Daoy (cell line): ENCODE measurements at places on chromosomes 16 and 17. TPM values are rescaled to one million over a fixed set of nuclear protein-coding genes. Genes with fewer than 3 reads are reported as not detected.

The NPTX1 gene
- total RNA-seq, result 0.11 TPM in 1 of 2 replicates, not detected in the other

The CDH13 gene
- 32.9 and 36.5 TPM in 2 replicates for total RNA-seq

The MYO1C gene
- total RNA-seq, result 55.9 and 57.2 TPM in 2 replicates

The NAGS gene
- 0.09 and 1.1 TPM in 2 replicates for total RNA-seq

DNA sequence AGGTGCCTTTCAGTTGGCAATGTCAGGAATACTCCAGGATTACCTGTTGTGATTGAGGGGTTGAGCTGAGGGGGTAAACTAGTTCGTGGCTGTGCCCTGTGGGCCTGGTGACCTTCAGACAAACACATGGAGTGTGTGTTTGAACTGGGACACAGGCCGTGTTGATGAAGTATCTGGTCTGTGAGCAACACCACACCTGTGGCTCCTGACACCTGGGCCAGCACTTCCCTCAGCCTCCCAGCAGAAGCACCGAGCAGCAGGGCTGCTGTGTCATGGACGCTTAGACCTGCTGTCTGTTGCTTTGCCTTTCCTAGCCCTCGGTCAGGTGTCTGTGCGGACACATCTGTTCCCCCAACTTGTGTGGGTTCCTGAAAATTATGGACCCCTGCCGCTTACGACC lies 82.9 kb downstream of the KSR1 start:
- DNase-seq, result no peak

GRCh38 chr16:23979982-23980381 lies 144.2 kb downstream of the PRKCB start:
- DNase-seq, result no peak

GRCh38 chr16:50324345-50324744 lies 44.4 kb downstream of the BRD7 start:
- no peak for DNase-seq

- no peak for DNase-seq
Observed at GRCh38 chr16:51549836-51550235, 398.8 kb upstream of the SALL1 start.

DNA sequence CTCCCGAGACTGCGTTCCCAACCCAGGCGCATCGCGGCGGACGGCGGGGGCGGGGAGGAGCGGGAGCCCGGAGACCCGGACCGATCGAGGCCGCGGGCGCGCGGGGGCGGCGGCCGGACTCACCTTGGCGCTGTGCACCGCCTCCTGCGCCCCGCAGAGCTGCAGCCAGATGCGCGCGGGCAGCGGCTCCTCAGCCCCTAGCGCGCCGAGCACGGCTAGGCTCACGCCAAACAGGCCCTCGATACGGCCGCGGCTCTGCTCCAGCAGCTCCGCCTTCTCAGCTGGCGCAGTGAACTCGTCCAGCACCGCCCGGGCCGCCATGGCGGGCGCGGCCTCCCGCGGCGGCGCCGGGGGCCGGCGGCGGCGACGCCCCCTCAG lies 339 bp downstream of the N4BP1 start:
- no peak for DNase-seq

- DNase-seq, result peak; percentile 75
Observed at GRCh38 chr17:79811011-79811867, 14.4 kb upstream of the CBX8 start.

DNA sequence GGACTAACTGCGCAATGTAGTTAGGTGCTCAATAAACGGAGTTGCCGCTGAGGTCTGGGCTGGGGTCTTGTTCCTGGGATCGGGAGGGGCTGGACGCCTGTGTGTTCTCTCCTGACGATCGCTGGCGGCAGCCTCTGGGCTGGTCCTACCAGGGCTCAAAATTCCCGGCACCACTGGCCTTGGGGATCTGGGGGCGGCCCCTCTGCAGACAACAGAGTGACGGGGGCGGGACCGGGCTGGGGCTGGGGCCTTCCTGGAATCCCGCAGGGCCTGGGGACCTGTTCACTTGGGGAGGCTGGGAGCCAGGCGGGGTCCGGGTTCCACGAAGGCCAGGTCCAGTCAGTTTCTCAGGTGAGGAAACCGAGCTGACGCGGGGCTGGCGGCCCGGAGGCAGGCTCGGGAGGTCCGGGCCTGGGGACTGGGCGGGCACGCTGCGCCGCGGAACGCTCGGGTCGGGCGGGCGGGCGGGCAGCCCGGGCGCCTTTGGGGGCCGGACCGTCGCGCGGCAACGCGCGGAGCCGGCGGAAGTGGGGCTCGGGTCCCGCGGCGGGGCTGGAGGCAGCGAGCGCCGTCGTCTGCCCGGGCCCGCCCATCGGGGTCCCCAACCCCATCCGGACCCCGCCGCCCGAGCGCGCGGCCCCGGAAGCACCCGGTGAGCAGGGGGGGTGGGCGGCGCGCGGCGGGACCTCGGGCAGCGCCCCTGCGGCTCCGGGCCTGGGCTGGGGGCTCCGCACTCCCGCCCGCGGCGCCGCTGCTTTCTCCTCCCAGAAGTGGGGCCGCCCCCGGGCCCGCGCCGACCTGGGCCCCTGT lies at the start of gene PIGQ:
Gene PIGQ, plus strand, starts transcription at position 524 of the 810 bp plus-strand sequence. CDS start 4,107 bp downstream, outside the sequence.
- peak; percentile 60 for DNase-seq

DNA sequence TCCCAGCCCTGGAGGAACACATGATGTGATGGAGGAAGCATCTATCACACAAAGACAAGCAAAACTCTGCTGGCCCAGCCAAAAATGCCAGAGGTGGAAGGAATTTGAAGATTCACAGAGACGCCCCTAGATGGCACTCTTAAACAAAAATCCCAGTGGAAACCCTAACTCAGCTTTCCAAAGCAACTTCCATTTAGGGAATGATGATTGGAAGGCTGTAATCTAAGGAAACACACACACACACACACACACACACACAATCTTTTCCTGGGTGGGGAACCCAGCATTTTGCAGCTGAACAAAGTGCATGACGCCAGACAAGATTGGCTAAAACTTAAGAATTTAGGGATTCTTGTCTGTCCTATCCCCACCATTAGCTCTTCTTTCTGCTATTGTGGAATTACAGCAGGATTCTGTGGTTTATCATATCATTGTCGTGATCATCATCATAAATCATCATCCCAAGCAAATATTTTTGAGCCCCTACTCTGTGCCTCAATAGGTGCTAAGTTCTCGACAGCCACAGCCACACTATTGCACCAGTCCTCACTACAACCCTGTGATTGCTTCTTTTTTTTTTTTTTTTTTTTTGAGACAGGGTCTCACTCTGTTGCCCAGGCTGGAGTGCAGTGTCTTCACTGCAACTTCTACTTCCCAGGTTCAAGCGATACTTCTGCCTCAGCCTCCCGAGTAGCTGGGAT lies 1.6 kb upstream of the LDAF1 start:
- peak; percentile 47 for DNase-seq

- DNase-seq, result no peak
Observed at GRCh38 chr17:68004201-68004600, 7.9 kb upstream of the C17orf58 start.

DNA sequence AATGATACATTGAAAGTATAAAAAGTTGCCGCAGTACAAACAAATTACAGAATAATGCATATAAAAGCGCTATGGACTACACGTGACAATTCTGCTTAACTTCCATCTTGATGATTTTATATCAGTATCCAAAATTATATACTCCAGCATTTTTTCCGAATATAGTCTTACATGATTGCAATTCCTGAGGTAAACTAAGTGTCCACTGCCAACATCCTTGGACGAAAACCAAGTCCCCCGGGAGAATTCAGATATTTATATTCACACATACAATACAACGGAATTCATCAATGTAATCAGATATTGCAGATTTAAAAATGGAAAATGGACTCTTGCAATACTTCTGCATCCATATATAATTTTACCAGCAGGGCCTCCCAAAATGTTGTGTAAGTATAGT lies 8.9 kb upstream of the MYH11 start:
- no peak for DNase-seq

GRCh38 chr17:4534515-4534914 lies 20.7 kb downstream of the MYBBP1A start:
- DNase-seq, result no peak

GRCh38 chr16:6969594-6969993 lies 363.1 kb upstream of the RBFOX1 start:
- DNase-seq, result no peak

DNA sequence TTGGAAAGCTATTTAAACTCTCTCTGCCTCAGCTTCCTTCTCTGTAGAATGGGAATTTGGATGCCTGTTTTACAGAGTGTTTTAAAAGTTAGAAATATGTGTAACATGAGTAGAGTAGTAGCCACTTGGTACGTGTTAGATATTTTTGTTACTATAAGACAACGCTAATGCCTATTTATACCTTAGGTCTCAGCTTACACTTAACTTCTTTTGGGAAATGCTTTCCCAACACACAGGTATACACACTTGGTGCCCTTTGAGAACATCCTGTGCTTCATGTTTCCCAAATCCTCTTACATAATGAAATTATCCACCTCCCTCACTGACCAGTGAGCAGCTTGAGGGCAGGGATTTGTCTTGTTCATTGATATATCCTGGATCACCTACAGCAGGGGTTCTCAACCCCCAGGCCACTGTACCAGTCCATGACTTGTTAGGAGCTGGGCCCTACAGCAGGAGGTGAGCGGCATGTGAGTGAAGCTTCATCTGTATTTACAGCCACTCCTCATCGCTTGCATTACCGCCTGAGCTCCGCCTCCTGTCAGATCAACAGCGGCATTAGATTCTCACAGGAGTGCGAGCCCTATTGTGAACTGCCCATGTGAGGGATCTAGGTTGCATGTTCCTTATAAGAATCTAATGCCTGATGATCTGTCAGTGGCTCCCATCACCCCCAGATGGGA lies 33.5 kb downstream of the ARSG start:
- DNase-seq, result no peak

- no peak for DNase-seq
Observed at GRCh38 chr16:17744921-17745572, 274.3 kb upstream of the XYLT1 start.

- peak; percentile 39 for DNase-seq
Observed at GRCh38 chr17:67156269-67157199, 88.5 kb downstream of the HELZ start.

GRCh38 chr17:48915459-48916282 lies 7.5 kb downstream of the UBE2Z start:
- peak; percentile 78 for DNase-seq

DNA sequence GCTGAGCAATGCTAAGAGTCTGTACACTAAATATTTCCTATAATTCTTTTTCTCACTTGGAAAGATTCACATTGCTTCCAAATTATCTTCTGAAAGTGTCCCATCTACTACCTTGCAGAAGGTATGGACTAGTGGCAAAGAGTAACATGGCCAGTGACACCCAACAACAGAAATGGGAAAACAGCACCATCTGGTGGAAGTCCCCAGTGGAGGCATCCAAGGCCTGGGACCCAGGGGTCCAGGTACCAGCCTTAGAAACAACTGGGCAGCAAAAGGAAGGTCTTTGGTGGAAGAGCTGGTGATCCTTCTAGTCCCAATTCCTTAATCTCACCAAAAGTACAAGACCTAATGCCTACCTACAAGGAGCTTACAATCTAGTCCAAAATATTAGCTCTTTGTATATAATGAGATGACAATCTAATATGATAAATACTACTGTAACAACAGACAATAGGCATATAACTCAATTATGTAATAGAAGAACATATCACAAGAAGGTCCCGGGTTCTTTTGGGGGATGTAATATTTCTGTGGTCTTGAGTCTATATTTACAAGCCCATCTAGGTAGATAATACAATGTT lies 55.3 kb downstream of the SKAP1 start:
- DNase-seq, result peak; percentile 9

- no peak for DNase-seq
Observed at GRCh38 chr16:84323606-84324005, 28.9 kb downstream of the WFDC1 start.

- DNase-seq, result peak; percentile 63
Observed at GRCh38 chr16:11627822-11628457, 40.3 kb upstream of the SNN start.

- no peak for DNase-seq
Observed at GRCh38 chr17:82840431-82840831, 609 bp upstream of the ZNF750 start.

DNA sequence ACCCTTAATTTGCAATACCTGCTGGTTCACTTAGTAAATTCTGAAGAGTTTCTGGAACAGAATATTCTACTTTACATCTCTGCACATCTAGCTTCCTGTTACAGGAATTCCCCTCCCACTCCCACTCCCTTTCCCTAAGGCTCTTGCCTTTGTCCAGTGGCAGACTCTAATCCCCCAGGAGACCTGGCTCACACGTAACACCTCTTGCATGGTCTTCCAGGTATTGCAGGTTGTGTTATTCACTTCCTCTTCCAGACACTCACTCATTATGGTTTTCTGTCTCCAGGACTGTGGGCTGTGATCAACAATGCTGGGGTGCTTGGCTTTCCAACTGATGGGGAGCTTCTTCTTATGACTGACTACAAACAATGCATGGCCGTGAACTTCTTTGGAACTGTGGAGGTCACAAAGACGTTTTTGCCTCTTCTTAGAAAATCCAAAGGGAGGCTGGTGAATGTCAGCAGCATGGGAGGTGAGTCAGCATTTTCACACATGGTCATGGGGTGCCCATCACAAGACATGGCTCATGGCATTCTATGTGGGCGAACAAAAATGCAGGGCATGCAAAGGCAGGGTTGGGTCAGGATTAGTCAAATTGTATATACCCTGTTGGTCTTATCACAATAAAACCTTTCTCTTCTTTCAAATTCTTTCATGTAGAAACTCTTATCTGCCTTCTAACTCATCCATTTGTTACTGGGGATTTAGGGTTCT lies 35.8 kb downstream of the HSD17B2 start:
- DNase-seq, result peak; percentile 75

DNA sequence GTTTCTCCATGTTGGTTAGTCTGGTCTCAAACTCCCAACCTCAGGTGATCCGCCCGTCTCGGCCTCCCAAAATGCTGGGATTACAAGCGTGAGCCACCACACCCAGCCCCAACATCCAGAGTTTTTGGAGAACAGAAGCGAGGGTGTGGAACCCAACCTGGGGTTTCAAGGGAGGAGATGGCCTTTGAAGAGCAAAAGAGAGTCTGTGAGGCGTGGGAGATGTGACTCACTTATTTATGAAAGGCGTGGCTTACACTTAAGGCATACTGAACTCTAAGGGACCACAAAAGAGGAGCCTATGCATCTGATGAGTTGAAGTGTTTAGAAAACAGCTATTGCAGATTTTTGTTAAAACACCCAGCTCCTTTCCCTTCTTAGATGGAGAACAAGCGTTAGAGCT lies 18.9 kb downstream of the ARSG start:
- DNase-seq, result no peak

DNA sequence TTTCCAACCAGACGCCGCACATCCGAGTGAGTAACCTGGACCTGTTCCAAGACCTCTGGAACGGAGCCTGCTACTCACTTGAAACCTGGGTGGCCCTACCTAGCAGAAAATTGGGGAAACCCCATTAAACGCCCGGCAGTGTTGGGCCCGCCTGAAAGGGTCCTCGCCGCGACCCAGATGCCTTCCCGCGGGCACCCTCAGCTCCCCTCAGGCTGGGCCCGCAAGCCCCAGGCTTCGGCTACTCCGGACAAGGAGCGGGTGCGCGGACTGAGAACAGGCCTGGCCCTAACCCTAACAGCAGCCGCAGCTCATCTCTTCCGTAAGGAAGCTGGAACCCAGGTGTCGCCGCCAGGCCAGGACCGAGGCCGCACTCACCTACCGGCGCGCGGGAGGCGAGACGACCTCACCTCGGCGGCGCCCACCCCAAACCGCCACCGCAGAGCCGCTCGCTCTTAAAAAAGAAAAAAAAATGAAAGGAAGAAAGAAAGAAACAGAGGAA lies 344 bp downstream of the PSME3IP1 start:
- DNase-seq, result peak; percentile 70
